GM12878 (cell line): ENCODE measurements at places on chromosomes 2 and 18. TPM values are rescaled to one million over a fixed set of nuclear protein-coding genes. Genes with fewer than 3 reads are reported as not detected.

UGT1A10 gene
- total RNA-seq: 0.11 TPM in 1 of 2 replicates, not detected in the other

RAPGEF4 gene
- 0.18 TPM in 1 of 2 replicates, not detected in the other for total RNA-seq

DNA sequence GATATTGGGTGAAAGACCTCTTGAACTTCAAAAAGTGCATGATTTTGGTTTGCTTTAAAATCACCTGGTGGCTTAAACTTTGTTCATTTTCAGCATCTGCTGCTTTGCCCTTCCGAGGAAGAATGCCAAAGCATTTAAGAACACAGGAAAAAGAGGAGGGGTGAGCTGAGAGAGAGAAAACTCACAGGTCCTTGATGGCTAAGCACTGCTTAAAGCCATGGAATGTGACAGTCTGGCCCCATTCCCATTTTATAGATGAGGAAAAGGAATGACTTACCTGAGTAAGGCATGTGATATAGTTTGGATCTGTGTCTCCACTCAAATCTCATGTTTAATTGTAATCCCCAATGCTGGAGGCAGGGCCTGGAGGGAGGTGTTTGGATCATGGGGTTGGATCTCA lies 58.1 kb downstream of the KCNS3 start:
- no peaks in the 10 kb centered on the region for H3K36me3 ChIP-seq
- H3K4me1 ChIP-seq: no peaks in the 10 kb centered on the region
- no peak overlapping the region for H3K27ac ChIP-seq
- H3K27me3 ChIP-seq: peaks cover 2% of the 10 kb centered on the region

QPCT gene
- total RNA-seq: 0.15 and 0.16 TPM in 2 replicates

IL1B gene
- total RNA-seq: 0.64 and 0.72 TPM in 2 replicates

DNA sequence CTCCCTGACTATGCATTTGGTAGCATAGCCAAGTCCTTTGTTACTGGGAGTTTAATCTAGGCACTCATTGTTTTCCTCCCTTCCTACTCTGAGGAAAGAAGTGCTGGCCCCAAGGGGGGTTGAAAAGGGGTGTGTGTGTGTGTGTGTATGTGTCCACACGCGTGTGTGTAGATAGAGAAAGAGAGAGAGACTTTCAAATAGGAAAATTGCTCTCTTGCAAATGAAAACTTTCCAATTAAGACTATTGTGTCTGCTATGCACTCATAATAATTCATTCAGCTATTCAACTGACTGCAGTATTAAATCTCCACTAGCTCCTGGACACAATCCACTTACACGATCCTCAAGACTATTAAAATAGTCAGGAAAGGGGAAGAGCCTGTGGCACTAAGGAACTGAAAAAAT lies 92.9 kb upstream of the CSRNP3 start:
- no peak overlapping the region for H3K4me3 ChIP-seq
- H3K4me1 ChIP-seq: no peaks in the 10 kb centered on the region
- no peaks in the 10 kb centered on the region for H3K36me3 ChIP-seq
- DNase-seq: no peak
- H3K27me3 ChIP-seq: no peaks in the 10 kb centered on the region

MRPL19 gene
- total RNA-seq: 62.1 and 63.0 TPM in 2 replicates
